ENCODE measurements at places on chromosomes 4 and X.

DNA sequence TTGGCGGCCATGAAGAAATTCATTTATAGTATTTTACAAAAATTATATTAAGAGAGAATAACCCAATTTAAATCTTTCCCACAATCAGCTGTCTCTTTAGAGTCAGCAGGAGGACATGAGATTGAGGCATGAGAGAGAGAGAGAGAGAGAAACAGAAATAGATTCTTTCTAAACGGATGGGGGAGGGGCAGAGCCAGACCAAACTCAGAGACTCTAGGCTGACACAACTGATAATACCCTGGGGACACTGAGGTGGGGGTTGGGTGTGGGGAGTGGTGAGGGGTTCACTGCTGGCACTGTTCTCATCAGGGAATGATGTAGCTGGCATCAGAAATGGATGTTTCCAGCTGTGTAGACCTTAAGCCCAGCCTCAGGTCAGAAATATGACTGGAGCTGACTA lies 20.5 kb upstream of the HOPX start:
- no peak for DNase-seq

GRCh38 chr4:101419336-101420135 lies 72.2 kb upstream of the PPP3CA start:
- no peak for DNase-seq

DNA sequence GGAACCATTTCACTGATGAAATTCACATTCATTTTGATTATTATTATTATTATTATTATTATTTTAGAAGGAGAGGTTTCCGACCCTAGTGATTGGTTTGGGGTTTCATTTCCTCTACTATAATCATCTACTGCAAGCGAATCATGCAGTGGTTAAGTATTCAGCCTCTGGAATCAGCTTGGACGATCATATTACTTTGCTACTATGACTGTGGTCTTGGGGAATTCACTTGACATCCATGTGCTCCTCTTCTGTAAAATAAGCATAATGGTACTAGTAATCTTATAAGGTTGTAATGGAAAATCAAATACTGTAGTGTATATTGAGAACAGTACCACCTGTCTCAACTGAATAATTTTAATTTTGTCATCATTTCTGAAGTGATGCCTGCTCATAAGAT lies 132.1 kb upstream of the SLC4A4 start:
- DNase-seq, result no peak

GRCh38 chrX:24276015-24276414 lies 37.9 kb downstream of the SUPT20HL2 start:
- DNase-seq, result no peak

DNA sequence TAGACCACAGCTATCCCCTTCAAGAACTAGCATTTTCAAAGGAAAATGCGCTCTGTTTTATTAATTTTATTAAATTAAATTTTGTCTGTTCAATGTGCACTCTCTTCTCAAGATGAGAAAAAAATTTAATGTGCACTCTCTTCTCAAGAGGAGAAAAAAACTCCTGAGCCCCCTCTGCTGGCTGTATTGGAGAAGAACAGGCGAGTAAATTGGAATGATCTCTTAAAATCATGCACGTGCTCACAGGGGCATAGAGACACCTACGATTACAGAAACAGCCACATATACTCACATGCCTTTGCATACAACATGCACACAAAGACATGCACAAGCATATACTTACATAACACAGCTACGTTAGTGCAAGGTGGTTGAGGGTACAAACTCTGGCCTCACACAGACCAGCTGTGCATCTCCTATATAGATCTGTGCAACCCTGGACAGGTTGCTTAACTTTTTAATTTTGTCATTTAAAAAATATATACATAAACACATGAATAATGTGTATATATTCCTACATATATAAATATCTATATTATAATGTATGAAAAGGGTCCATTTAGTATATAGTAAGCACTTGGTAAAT lies 176.2 kb upstream of the CXorf66 start:
- peak; percentile 0 for DNase-seq

- DNase-seq, result no peak
Measured at GRCh38 chr4:21009956-21010355, 309.7 kb downstream of the PACRGL start.

- DNase-seq, result no peak
Measured at GRCh38 chr4:113528395-113528794, 233.1 kb downstream of the CAMK2D start.

- no peak for DNase-seq
Measured at GRCh38 chrX:111779582-111779981, 96.4 kb upstream of the TRPC5OS start.

DNA sequence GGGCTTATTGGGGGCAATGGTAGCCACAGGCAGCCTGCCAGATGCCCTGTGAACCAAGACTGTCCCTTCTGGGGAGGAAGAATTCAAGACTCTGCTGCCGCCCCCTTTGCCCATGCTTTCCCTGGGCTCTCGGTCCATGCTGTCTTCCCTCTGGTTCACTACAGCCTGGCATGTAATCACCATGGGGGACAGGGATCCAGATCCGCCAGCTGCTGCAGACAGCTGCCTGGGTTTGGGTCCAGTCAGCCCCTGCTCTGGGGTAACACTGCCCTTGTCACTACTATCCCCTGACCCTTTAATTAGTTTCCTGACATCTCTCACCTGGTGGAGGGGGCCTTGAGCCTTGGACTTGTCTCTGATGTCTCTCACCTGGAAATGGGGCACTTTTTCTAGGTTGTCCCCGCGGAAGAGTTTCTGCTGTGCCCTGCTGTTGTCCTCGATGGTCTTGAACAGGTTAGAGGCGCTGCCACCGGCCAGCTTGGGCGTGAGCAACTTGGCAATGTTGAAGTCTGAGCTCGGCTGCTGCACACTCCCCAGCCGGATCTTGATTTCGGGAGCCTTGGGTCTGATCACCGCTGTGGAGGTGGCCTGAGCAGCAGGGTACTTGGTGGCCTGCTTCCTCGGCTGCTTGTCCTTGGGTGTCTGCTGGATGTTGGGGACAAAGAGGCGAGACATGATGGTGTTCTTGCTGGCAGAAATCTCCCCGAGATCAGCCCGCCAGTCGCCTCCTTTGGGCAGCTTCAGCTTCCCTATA lies 6.4 kb downstream of the C4orf54 start:
- DNase-seq, result no peak

DNA sequence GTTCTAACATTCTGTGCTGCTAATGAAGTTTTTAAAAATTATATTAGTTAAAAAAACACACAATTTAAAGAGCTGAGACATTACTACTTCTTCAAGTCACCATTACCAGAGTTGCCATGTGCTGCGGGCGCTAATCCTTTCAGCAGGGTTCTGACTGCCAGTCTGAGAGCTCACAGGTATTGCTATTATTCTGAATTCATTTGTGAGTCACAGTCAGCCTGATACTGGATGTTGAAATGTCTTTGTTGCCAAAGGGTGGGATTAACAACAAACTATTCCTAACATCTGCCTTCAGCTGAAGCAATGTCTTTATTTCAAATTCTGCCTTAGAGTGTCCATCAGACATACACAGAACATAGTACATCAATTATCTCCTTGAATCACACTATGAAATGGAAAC lies 197.1 kb upstream of the FGF13 start:
- no peak for DNase-seq

DNA sequence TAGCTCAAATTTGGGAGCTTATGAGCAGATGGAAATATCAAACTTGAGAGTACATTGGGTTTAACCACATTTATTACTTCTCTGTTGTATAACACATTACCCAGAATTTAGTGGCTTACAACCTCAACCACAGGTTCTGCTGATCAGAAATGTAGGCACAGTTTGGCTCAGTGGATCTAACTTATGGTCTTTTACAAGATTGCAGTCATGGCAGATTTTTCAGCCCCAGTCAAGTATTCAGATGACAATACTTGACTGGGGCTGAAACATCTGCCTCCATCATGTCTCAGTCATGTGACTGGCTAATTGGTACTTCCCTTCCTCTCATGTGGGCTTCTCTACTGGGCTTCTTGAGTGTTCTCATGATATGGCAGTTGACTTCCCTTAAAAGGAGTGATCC lies 44.0 kb upstream of the ADAD1 start:
- DNase-seq, result no peak

- no peak for DNase-seq
Measured at GRCh38 chr4:3808597-3808996, 42.4 kb downstream of the ADRA2C start.

GRCh38 chr4:184792950-184793555 lies 32.7 kb downstream of the ACSL1 start:
- DNase-seq, result peak; percentile 34

DNA sequence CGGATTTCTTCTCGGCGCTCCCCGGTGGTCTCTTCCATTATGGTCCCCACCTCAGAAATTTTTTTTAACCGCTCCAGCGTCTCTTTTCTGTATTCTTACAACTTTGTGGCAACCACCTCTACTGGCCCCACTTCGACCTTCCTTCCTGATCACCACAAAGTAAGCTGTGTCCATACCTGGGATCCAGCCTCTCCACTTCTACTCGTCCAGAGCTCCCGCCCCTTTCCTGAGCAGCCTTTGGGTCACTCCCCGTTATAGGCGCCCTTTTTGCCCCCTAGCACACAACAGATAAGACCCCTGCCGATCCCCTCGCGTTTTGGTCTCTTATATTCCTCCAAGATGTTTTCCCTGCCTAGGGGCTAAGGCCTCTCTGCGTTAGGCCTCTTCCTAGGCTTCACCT lies 557 bp downstream of the PIGG start:
- no peak for DNase-seq

GRCh38 chr4:185868983-185869382 lies 57.0 kb upstream of the SORBS2 start:
- DNase-seq, result no peak

- no peak for DNase-seq
Measured at GRCh38 chr4:154838694-154839093, 57.6 kb downstream of the RBM46 start.

DNA sequence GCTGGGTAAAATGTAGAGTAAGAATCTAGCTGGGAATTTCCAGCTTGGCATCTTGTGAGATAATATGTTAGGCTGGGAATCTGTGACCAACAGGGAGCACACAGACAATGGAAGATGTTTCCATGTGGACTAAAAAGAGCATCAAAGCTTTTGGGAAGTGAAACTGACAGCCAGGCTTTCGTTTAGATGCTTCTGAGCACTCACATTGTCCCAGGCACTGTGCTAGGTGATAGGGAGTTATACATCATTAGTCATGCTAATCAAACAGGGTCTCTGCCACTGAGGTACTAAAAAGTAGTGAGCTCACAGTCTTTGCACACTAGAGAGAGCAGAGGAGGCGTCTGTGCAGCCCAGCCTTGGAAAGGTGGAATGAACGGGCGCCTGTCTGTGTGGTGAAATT lies 101.9 kb upstream of the SCOC start:
- DNase-seq, result no peak

GRCh38 chr4:93983140-93983539 lies 154.6 kb downstream of the ATOH1 start:
- DNase-seq, result no peak

GRCh38 chr4:153000076-153000420 lies 63.9 kb downstream of the FHDC1 start:
- no peak for DNase-seq

DNA sequence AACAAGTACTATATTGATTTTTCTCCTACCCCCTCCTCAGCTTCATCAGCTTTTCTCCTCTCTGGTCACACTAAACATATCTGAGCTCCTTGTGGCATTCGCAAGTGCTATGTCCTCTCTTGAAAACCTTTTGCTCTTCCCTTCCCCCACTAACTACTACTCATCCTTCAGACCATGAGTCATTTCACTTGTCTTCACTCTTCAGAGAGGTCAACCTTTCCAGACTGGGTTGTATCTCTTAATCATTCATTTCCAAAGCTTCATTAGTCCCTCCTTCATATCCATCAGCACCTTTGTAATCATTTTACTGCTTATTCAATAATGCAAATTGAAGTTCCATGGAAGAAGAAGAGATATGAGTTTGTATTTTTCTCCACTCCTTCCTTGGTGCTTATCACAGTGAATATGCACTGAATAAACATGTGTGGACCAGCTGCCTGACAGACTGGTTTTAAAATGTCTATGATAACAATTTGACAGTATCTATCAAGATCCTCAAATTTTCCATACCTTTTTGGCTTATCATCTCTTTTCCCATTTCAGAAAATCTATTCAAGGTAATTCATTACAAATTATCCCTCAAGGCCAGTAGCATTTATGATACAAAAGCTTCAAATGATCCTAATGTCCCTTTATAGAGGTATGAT lies 28.4 kb downstream of the DDX60L start:
- no peak for DNase-seq

- no peak for DNase-seq
Measured at GRCh38 chr4:131348263-131348662, 1800.8 kb upstream of the PCDH10 start.

DNA sequence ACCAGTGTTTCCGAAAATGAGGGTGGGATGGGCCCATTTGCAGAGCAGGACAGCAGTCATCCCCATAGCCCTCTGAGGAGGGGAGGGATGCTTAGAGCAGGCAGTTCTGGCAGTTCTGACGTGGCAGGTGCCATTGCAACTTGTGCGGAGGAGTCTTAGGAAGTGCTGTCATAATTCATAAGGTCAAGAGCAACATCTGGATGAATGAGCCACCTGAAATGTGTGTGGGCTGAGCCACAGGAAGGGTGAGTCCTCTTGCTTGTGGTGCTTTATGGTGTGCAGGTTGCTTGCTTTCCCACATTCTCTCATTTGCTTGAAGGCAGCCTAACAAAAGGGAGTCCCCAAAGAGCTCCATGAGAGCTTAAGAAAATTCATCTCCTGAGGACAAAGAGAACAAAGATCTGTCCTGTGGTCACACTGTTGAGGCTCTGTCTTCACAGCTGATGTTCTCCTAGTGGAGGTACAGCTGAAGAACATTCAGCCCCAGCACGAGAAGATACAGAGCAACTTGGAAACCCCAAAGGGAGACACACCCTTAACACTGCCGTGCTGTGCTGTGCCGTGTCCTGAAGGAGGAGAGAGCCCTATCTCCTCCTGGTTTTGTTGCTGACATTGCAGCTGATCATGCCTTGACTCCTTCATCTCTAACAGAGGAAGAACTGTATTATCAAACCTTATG lies 60.3 kb downstream of the DLG3 start:
- no peak for DNase-seq

GRCh38 chr4:174454815-174455473 lies 67.3 kb downstream of the HPGD start:
- no peak for DNase-seq

DNA sequence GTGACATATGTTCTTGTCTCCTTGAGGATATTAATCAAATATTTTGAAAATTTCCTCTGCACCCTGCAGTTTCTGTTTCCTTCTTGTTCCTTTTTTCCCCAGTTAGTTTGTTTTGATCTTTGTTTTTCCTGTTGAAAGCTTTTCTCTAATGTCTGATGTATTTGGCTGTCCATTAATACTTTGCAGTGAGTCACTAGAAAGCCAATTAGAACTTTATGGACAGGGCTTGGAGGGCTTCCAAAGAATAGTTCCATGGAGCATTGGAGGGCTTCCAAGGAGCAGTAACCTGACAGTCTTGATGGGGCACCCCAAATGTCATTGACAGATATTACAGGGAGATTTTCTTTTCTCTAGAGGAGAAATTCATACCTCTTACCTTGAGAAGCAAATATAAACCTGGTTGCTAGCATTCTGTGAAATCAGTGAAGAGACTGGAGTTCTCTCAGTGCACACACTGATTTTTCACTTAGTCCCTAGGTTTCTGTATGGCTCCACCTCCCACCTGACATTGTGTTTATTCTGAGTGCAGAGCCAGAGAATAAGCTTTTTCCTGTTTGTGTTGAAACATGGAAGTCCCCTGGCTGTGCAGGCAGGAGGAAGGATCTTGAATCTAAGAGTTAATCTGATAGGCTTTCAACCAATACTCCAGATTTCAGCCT lies 26.5 kb downstream of the SPARCL1 start:
- DNase-seq, result no peak
